Heart right ventricle (tissue), 16 donors: ENCODE measurements at places on chromosomes 4 and X. TPM values are rescaled to one million over a fixed set of nuclear protein-coding genes. Genes with fewer than 3 reads are reported as not detected.

Gene PF4V1
- not detected for polyA plus RNA-seq

Gene PABPC4L
- 0.42 TPM for polyA plus RNA-seq

Gene AREG
- 1.5 TPM for polyA plus RNA-seq

Gene TREX2
- 0.36 TPM for polyA plus RNA-seq

Gene HTN1
- polyA plus RNA-seq, result not detected

DNA sequence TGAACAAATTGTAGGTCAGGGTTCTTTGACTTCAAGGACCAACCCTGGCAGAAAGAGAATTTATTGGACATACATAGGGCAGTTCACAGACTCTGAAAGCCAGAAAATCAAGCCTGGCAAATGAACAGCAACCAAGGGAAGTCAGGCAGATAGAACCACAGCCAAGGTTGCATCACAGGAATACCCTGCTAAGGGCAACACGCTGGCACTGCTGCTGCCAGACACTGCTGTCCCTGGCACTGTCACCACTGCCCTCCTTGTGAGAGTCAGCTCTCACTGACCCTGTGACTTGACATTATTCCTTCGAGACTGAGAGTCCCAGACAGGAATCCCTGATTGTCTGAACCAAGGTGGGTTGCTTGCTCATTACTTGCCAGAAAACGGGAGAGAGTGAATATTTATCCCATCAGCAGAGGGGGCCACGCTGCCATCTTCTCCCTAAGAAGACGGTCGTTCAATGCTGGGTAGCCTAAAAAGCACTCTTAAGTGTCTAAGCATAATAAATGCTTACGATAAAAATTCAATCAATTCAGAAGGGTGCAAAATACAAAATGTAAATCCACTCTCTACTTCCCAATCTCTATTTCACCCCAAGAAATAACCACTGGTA is 23.2 kb upstream of the PTTG2 start:
- H3K4me3 ChIP-seq, result no peak overlapping the region
- DNase-seq, result peak; percentile 72
- no peak overlapping the region for H3K27ac ChIP-seq
- no peaks in the 10 kb centered on the region for H3K36me3 ChIP-seq
- H3K27me3 ChIP-seq, result no peaks in the 10 kb centered on the region

- H3K27ac ChIP-seq, result no peak overlapping the region
- H3K36me3 ChIP-seq, result no peaks in the 10 kb centered on the region
- H3K27me3 ChIP-seq, result peaks cover 80% of the 10 kb centered on the region
Measured at GRCh38 chrX:15877380-15877779, 22.8 kb upstream of the AP1S2 start.

Gene YIPF6
- 12.5 TPM for polyA plus RNA-seq

DNA sequence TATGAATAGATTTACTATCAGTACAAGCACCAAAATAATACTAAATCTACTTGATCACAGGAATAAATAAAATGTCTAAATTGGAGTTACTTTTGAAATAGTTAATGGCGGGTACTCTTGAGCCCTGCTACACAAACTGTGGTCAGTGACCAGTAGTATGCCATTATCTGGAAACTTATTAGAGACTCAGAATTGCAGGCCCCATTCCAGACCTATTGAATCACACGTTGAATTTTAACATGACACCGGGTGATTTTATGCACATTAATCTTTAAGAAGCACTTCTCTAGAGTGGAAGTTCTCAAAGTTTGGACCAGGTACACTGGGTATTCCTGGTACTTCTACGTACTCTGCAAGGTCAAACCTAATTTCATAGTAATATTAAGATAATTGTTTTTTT is 660.0 kb upstream of the POU3F4 start:
- H3K4me1 ChIP-seq, result no peaks in the 10 kb centered on the region
- H3K27me3 ChIP-seq, result no peaks in the 10 kb centered on the region
- no peaks in the 10 kb centered on the region for H3K36me3 ChIP-seq
- H3K4me3 ChIP-seq, result no peak overlapping the region

DNA sequence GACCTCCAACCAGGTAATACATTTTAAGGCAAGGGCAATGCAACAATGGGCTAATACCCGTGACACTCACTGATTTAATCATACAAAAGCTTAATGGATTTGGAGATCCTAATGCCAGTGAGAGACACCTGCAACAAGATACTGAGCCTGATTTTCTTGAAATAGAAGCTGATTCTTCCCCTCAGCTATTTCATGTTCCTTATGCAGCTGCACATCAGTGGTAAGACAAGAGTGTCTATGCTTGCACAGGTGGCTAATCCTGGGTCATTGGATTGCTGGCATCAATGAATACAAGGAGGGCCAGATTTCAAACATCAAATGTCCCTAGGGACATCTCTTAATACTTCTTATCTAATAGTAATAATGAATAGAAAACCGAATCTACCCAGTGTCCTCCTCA is 139.7 kb downstream of the PPARGC1A start:
- no peak for DNase-seq
- no peak overlapping the region for H3K27ac ChIP-seq
- H3K27me3 ChIP-seq, result no peaks in the 10 kb centered on the region
- no peaks in the 10 kb centered on the region for H3K36me3 ChIP-seq

DNA sequence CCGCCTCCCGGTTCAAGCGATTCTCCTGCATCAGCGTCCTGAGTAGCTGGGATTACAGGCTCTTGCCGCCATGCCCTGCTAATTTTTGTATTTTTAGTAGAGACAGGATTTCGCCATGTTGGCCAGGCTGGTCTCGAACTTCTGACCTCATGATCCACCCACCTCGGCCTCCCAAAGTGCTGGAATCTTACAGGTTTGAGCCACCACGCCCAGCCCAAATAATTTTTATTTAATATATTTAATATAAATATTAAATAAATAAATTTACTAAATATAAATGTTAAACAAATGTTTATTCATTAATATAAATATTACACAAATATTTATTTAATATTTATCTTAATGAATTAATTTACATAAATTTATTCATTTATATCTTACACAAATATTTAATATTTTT is 120.2 kb downstream of the SHOX start:
- H3K27me3 ChIP-seq, result no peaks in the 10 kb centered on the region
- DNase-seq, result no peak
- H3K4me3 ChIP-seq, result no peak overlapping the region
- no peaks in the 10 kb centered on the region for H3K4me1 ChIP-seq
- H3K27ac ChIP-seq, result no peak overlapping the region
- no peaks in the 10 kb centered on the region for H3K36me3 ChIP-seq

GRCh38 chr4:105510245-105510644 is 36.4 kb upstream of the PPA2 start:
- H3K36me3 ChIP-seq, result no peaks in the 10 kb centered on the region
- H3K4me1 ChIP-seq, result no peaks in the 10 kb centered on the region
- H3K27ac ChIP-seq, result no peak overlapping the region
- no peak overlapping the region for H3K4me3 ChIP-seq

Gene CFAP99
- not detected for polyA plus RNA-seq

DNA sequence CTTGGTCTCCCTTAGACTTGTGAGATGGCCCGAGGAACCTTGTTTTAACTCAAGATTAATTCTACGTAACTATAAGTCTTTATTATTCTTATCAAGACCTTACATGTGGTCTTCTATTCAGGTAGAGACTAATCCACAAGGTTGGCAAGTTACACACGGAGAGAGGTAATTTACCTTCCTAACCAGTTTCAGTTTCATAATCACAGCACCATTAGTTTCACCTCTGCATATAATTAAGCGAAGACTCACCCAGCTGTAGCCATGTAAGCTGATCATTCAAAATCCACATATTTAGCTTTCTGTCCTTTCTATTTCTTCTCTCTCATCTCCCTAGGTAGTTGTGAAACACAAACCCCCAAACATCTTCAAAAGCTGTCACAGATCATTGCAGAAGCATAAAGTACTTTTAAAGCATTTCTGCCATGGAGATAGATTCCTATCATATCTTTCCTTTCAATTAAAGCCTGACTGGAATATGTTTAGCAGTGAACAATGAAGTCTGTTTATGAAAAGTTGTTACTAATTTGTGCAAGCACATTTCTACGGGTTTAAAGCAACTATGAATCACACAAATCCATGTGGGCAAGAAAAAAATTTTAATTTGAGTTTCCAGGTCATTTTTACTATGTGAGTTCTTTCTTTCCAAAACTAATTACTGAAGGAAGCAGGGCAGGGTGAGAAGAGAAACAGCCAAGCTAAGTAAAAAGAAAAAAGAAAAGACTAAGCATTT is 78.5 kb downstream of the BTC start:
- no peak for DNase-seq
- H3K27me3 ChIP-seq, result no peaks in the 10 kb centered on the region
- no peak overlapping the region for H3K4me3 ChIP-seq
- H3K4me1 ChIP-seq, result no peaks in the 10 kb centered on the region
- no peaks in the 10 kb centered on the region for H3K36me3 ChIP-seq
- H3K27ac ChIP-seq, result no peak overlapping the region

Gene CCNG2
- polyA plus RNA-seq, result 3.0 TPM

DNA sequence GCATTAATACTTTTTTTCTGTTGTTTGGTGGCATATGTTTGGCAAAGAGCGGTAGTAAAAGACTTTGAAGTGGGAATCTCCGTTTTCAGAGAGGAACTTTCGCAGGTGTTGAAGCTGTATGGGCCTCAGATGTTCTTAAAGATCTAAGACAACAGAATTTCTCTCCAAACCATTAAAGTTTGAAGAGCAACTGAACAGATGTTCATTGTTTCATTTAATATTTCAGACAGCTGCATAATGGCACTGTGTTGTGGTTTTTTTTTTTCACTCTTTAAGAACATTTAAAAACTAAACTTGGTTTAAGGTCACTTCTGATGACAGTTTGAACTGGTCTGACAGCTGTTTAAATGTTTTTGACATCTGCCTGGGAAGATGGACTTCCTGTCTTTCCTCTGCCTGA is 882.7 kb upstream of the PCDH10 start:
- DNase-seq, result no peak
- H3K27me3 ChIP-seq, result no peaks in the 10 kb centered on the region
- H3K27ac ChIP-seq, result no peak overlapping the region
- no peaks in the 10 kb centered on the region for H3K36me3 ChIP-seq
- no peak overlapping the region for H3K4me3 ChIP-seq

Gene TAPT1
- 19.6 TPM for polyA plus RNA-seq

DNA sequence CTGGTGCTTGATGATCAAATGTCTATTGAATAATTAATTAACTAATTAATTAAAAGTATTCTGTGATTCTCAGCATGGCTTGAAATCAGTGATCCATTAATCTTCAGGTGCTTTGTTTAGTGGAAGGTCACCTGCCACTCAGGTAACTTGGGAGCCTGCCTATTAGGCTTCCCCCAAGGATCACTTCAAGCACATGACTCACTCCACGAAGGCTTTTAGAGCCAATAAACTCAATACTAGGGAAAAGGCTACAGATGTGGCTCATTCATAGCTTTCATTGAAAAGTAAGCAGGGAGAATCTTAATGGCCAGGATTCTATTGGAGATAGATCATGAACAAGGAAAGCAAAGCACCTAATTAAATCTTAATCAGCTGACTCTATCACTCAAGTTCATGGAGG is 21.3 kb downstream of the AREG start:
- no peaks in the 10 kb centered on the region for H3K27me3 ChIP-seq
- DNase-seq, result no peak
- no peaks in the 10 kb centered on the region for H3K4me1 ChIP-seq
- H3K27ac ChIP-seq, result no peak overlapping the region
- no peak overlapping the region for H3K4me3 ChIP-seq

GRCh38 chr4:42281324-42282020 is 115.8 kb upstream of the SHISA3 start:
- H3K4me1 ChIP-seq, result peaks cover 3% of the 10 kb centered on the region
- H3K36me3 ChIP-seq, result no peaks in the 10 kb centered on the region
- DNase-seq, result no peak
- H3K4me3 ChIP-seq, result no peak overlapping the region
- H3K27me3 ChIP-seq, result no peaks in the 10 kb centered on the region

GRCh38 chrX:17805120-17805519 is 56.0 kb downstream of the RAI2 start:
- no peak for DNase-seq
- H3K36me3 ChIP-seq, result no peaks in the 10 kb centered on the region
- no peaks in the 10 kb centered on the region for H3K27me3 ChIP-seq
- H3K27ac ChIP-seq, result no peak overlapping the region
- H3K4me1 ChIP-seq, result no peaks in the 10 kb centered on the region

GRCh38 chrX:20330545-20330944 is 63.8 kb upstream of the RPS6KA3 start:
- DNase-seq, result no peak
- H3K36me3 ChIP-seq, result no peaks in the 10 kb centered on the region
- no peak overlapping the region for H3K27ac ChIP-seq

Gene F9
- polyA plus RNA-seq, result not detected
